Fibroblast of lung (primary cell): ENCODE measurements at places on chromosomes 5 and 9. TPM values are rescaled to one million over a fixed set of nuclear protein-coding genes. Genes with fewer than 3 reads are reported as not detected.

The GPRIN1 gene
- polyA plus RNA-seq = 1.9 and 5.0 TPM in 2 replicates

The IZUMO3 gene
- polyA plus RNA-seq = not detected in 2 replicates

The C9orf152 gene
- polyA plus RNA-seq = not detected in 2 replicates

The GABRA6 gene
- not detected in 2 replicates for polyA plus RNA-seq

The PCDHB3 gene
- polyA plus RNA-seq = 0.35 and 2.3 TPM in 2 replicates

The C7 gene
- 0.36 and 1.5 TPM in 2 replicates for polyA plus RNA-seq

The OR13C9 gene
- not detected in 2 replicates for polyA plus RNA-seq

The IRGM gene
- polyA plus RNA-seq = 0.17 TPM in 1 of 2 replicates, not detected in the other

The ENTPD8 gene
- not detected in 2 replicates for polyA plus RNA-seq

The ISL1 gene
- 0.07 TPM in 1 of 2 replicates, not detected in the other for polyA plus RNA-seq

The PHAX gene
- 103 TPM in 2 replicates for polyA plus RNA-seq

The GABRA1 gene
- polyA plus RNA-seq = 0.02 TPM in 1 of 2 replicates, not detected in the other

The TMEM232 gene
- polyA plus RNA-seq = 0.87 and 2.0 TPM in 2 replicates

The PPWD1 gene
- 7.0 and 7.3 TPM in 2 replicates for polyA plus RNA-seq

The FOXD4L6 gene
- not detected in 2 replicates for polyA plus RNA-seq

The CD274 gene
- polyA plus RNA-seq = 3.1 and 4.8 TPM in 2 replicates

The C5orf15 gene
- polyA plus RNA-seq = 87.2 and 111 TPM in 2 replicates

The GOLGA1 gene
- polyA plus RNA-seq = 12.0 and 12.8 TPM in 2 replicates

The QRFP gene
- polyA plus RNA-seq = not detected in 2 replicates

The ERCC6L2 gene
- polyA plus RNA-seq = 31.2 and 45.0 TPM in 2 replicates

The TMEM215 gene
- not detected in 2 replicates for polyA plus RNA-seq

The ADGRD2 gene
- not detected in 2 replicates for polyA plus RNA-seq

The CARD9 gene
- 0.16 and 0.69 TPM in 2 replicates for polyA plus RNA-seq

The TPM2 gene
- 1,280 and 1,927 TPM in 2 replicates for polyA plus RNA-seq

The CFAP157 gene
- 0.06 TPM in 1 of 2 replicates, not detected in the other for polyA plus RNA-seq

The GRIN1 gene
- polyA plus RNA-seq = 0.06 and 0.08 TPM in 2 replicates

The HCN1 gene
- not detected in 2 replicates for polyA plus RNA-seq

The CARD6 gene
- 8.1 and 8.7 TPM in 2 replicates for polyA plus RNA-seq

The ACSL6 gene
- polyA plus RNA-seq = 0.02 and 0.08 TPM in 2 replicates

The SPATA31A5 gene
- polyA plus RNA-seq = not detected in 2 replicates

The S1PR3 gene
- 23.8 and 29.9 TPM in 2 replicates for polyA plus RNA-seq

The TEX48 gene
- polyA plus RNA-seq = not detected in 2 replicates

The WDR38 gene
- not detected in 2 replicates for polyA plus RNA-seq
